ENCODE measurements at places on chromosomes 2 and 18.

- no peak for DNase-seq
Measured at GRCh38 chr2:66695226-66695735, 260.4 kb downstream of the MEIS1 start.

- DNase-seq = no peak
Measured at GRCh38 chr18:4908328-4908727, 288.7 kb downstream of the AKAIN1 start.

DNA sequence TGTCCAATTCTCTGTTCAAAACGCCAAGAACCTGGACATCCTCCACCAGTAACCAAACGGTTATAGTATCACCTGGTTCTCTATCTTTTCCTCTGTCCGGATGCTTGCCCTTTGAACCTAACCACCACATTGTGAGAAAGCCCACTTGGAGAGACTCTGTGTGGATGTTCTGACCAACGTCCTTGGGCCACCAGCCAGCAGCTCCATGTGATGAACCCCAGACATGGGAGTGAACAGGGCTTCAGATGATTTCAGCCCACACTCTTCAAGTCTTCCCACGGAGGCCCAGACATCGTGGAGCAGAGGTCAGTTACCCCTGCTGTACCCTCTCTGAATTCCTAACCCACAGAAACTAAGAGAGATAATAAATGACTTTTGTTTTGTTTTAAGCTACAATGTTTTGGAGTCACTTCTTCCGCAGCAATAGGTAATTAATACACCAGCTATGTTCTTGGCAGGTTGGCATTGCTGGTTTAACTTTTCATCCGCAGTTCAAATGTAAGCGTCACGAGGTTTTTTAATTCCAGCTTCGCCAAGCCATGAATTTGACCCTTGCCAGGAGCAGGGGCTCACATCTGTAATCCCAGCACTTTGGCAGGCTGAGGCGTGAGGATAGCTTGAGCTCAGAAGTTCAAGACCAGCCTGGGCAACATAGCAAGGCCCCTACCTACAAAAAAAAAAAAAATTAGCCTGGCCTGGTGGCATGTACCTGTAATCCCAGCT is 36.1 kb upstream of the ZNF532 start:
- DNase-seq = no peak

DNA sequence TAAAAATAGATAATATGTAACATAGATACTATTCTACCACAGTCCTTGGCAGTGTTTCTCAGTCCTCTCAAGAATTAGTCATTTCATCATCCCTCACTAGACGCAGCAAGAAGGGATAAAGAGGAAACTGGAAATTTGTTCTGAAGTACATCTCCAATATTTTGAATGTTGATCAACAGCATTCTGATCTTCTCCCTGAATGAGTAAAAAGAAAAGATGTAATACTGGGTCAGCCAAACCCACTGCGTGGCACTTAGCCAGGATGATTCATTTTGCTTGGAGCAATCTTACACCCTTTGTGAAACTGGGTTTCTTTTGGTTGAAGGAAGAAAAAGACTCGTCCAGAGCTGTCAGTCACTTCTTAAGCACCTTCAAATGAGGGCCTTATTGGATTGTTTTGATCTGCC is 54.1 kb downstream of the TAF1B start:
- DNase-seq = peak; percentile 38

All from NB4 (cell line).